Stimulated activated CD8-positive, alpha-beta memory T cell treated with anti-CD3 and anti-CD28 coated beads, Interleukin-7, amount 100 ng/mL, for 24 hours (primary cell): ENCODE measurements at places on chromosomes 1 and 21.

DNA sequence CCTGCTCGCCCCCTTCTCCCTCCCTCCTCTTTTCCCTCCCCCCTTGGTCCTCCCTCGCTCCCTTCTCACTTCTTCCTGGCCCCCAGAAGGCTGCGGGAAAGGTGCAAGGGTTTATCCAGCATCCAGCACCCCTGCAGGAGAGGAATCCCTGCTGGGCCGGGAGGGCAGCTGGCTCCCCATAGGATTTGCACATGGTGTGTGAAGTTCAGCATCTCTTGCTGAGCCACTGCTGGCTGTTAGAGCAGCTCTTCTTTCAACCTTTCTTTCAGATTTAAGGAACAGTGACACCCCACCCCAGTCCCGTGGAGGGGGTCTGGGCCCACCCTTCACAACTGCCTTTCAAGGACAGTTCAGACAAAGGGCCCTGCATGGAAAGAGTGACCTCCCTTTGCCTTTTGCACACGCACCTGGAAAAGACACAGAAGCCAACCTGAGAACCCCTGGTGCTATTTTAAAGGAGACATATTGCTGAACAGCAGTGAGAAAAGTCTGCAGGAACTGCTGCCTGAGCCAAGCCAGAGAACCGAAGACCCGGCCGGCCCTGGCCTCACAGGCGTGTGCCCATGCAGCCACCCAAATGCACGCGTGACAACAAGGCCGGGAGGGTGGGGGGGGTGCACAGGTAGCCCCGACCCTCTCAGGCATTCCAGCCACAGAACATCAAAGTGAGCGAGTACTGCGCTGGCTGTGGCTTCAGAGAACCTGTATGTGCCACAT, 66.6 kb downstream of the SLC37A1 start:
- no peak for DNase-seq

DNA sequence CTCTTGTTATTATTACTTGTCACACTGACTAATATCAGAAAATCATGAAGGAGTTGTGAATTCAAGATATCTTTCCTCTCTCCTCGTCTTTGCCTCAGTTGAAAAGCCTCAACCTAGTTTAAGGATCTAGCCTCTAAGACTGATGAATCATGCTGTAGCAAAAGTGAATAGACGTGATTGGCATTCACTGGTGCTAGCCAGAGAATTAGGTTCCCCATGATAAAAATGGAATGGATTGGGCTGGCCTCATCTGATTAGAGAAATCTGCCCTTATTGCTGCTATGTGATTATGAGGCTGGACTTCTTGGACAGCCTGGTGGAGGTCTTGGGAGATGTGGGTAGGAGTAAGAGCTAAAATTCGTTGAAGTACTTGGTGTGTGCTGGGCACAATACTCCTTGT, 208.2 kb downstream of the BACH1 start:
- no peak for DNase-seq

DNA sequence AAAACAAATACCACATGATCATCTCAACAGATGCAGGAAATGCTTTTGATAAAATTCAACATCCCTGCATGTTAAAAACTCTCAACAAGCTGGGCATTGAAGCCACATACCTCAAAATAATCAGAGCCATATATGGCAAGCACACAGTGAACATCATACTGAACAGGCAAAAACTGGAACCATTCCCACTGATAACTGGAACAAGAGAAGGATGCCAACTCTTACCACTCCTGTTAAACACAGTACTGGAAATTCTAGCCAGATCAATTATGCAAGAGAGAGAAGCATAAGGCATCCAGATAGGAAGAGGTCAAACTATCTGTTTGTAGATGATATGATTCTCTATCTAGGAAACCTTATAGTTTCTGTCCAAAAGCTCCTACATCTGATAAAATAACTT, 91.6 kb downstream of the DNAH14 start:
- no peak for DNase-seq

- DNase-seq, result no peak
Observed at GRCh38 chr21:42433946-42434551, 30.3 kb downstream of the UBASH3A start.

GRCh38 chr1:26372039-26372438, 511 bp downstream of the ZNF683 start:
- DNase-seq, result no peak

DNA sequence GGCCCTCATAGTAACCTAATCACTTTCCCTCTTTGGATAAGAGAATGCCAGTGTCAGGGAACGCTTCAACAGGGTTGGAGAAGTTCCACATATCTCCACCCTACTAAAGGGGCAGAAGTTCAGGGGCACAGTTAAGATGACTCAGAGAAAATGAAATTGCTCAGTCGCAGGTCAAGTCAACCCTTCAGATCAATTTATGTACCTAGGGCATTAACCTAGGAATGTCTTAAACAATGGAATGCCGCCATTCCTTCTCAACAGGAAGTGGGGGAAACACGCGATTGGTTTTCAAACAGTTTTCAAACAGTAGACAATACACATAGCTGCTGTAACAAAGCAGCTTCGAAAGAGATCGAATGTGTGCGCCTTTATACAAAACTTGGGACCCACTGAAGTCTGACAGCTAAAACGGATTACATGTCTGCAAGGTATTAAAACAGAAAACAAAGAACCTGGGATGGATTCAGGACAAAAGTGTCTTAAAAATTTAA, 897 bp downstream of the SLC25A24 start:
- no peak for DNase-seq

GRCh38 chr1:15453734-15454133, 2.8 kb upstream of the CELA2A start:
- no peak for DNase-seq

DNA sequence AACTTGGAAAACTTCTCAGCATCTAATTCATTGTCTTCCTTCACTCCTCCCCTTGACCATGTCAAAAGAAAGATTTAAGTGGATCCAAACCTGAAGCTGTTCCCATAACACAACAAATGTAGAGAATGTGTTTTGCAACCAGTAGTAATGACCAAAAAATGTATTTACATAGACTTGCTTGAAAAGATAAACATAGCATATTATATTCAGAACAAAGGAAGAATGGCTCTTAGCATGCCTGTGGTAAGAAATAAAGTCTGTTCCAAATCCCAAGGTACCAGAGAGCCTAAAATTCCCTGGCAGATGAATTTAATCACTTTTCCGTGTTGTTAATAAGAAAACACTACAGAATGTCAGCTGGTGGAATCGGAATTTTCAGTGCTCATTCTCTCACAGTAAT, 36.8 kb downstream of the FMO3 start:
- no peak for DNase-seq

DNA sequence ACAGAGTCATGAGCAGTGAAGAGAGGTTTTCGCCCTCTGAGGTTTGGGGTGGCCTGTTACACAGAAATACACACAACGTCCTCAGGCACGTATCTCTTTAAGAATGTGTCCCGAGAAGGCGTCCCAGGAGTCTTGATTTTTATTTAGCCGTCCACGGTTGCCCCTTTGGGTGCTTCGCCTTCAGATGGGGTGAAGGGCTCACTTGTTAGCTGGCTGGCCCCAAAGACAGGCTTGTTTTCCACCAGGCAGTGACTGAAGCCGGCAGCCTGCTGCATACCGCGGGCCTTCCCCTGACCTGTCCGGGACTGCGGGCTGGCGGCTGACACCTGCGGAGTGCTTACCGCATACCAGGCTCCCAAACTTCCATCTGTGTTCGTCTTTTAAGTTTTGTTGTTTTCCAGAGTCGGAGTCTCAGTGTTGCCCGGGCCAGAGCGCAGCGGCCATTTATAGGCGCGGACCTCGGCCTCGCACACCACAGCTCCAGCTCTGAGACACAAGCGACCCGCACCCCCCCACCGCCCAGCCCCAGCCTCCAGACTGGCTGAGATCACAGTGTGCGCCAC, 1.6 kb upstream of the ADARB1 start:
- DNase-seq, result no peak

- DNase-seq, result no peak
Observed at GRCh38 chr1:197027359-197027758, 39.7 kb downstream of the F13B start.

DNA sequence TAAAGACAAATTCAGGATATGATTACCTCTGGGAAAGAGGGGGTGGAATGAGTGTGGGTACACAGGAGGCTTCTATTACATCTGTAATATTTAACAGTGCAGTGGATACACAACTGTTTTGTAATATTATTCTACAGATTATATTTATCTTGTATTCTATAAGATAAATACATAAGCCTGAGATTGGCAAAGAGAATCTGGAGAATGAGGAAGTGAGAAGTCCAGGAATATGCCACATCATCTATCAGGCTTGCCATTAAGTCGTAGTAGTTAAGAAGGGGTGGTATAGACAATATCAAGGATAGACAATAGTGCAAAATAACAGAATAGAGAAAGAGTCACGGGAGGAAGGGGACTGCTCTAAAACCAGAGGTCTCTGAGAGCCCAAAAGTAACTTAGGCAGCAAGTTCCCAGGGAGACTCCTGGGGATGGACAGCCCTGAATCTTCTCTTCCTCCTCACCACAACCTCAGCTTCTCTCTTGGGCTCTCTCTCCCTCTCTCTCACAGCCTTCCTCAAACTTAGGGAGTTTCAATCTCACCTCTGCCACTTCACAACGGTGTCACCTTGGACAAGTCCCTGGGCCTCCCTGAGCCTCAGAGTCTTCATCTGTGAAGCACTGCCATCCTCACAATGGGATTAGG, 14.0 kb upstream of the PTAFR start:
- DNase-seq, result no peak

GRCh38 chr1:243447347-243447746, 191.5 kb downstream of the SDCCAG8 start:
- no peak for DNase-seq

- no peak for DNase-seq
Observed at GRCh38 chr1:53878492-53879105, 11.0 kb downstream of the YIPF1 start.

GRCh38 chr1:156524481-156524869, 23.9 kb upstream of the MEF2D start:
- no peak for DNase-seq

- DNase-seq, result no peak
Observed at GRCh38 chr1:227532019-227532619, 31.2 kb upstream of the ZNF678 start.

GRCh38 chr21:44426663-44427191, 28.6 kb upstream of the LRRC3 start:
- no peak for DNase-seq

GRCh38 chr1:64823691-64824476, 79.0 kb downstream of the RAVER2 start:
- peak; percentile 27 for DNase-seq

DNA sequence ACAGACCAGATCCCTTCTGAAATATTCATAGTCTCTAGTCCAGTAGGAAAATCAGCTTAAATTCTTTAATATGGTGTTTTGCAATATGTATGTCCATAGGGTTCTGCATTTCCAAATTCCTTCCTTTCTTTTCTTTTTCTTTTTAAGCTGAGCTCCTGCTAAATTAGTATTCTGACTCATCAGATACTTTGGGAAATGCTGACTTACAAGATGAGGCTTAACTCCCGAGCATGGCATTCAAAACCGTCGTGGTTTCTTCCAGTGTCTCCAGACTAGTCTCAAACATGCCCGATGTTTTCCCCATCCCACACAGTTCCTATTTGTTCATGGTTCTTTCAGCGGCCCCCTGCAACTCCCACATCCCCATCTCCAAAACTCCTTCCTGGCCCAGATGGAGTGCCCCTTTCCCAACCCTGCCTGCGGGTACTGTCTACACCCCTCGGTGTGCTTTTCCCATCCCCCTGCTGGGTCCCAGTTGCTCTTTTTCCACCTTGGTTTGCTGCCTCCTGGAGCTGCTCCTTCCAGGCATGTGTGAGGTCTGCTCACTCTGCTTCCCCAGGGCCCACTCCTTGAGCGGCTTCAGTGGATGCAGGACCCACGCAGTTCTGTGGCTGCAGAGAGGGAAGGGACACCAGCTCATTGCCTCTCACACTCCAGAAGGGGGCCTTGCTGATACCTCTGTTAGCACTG, 19.5 kb upstream of the ETV3 start:
- no peak for DNase-seq

DNA sequence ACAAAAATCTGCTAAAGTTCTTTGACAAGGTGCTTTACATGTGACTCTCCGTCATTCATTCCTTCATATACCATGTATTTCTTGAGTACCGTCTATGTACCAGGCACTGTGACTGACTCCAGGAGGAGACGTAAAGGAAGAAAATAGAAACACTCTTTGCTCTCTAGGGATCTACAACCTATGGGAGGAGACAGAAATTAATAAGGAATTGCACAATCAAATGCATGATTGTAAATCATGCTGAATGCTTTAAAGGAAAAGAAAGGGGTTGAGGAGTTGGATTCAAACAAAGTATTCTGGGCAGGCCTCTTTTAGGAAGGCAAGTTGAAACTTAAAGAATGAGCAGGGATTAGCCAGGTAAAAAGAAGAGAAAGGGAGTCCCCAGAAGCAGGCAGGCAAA, 239.1 kb upstream of the FGGY start:
- no peak for DNase-seq

DNA sequence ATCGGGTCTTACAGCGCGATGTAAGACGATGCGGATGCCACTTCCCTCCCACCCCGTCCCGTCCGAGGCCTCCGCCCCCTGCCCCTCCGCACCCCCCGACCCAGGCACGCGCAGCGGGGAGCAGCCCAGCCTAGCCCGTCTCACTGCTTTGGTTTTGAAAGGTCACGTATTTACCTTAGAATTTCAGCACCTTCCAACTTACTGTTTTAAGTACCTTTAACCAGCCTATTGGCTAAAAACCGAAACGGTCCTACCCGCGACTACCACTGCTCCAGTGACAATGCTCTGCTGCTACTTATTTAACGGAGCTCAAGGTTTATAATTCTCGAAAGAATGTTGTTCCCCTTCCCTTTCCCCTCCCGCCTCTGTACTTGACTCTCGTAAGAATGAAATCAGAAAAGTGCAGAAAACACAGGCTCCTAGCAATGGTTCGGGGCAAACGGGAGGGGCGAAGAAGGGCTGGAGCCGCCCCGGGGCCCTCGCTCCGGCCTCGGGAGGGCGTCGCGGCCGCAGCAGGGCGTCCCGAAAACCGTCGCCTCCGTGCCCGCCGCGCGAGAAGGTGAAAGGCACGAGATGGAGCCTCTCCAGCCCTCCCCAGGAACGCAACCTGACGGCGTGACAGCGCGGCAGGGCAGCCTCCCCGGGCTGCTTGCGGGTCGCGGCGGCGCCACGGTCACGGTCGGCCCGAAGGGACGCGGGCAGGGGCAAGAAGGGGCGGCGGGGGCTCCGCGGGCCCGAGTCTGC, 667 bp downstream of the TMEM50B start:
- DNase-seq, result no peak

DNA sequence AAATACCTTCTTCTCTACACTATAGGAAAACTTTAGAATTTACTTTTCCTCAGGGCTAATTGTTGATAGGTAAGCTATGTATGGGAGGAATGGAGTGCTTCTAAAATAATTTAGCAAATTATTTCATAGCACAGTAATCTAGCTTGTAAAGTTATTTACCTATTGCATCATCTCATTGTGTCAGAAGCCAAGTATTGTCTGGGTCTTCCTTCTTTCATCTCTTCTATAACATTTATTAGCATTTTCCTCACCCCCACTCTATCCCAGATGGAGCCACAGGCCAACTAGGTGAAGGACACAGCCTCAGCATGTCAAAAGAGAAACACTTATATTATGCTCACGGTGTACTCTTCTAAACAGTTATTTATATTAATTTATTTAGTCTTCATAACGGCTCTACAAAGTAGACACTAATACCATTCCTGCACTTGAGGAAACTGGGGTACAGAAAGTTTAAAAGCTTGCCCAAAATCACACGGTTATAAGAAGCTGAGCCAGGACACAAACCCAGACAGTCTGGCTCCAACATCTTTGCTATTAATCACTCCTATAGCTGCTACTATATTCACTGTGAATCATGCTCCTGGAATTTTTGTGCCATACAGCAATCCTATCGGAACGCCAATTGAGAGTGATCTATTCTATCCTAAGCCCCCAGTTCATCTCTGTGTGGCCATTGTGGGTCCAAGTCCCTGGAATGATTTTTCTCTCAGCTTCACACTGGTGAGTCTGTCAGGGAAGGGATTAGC, 43.1 kb downstream of the OR10J5 start:
- no peak for DNase-seq
